ENCODE measurements at places on chromosomes 3 and 15. TPM values are rescaled to one million over a fixed set of nuclear protein-coding genes. Genes with fewer than 3 reads are reported as not detected.

- no peak for DNase-seq
These were observed 3.4 kb downstream of the AHSG start for GRCh38 chr3:186616299-186616617.

- no peak for DNase-seq
These were observed 204.2 kb downstream of the NFKBIZ start for GRCh38 chr3:102053375-102053989.

GRCh38 chr15:29849218-29849617 is 26.9 kb upstream of the TJP1 start:
- no peak for DNase-seq

DNA sequence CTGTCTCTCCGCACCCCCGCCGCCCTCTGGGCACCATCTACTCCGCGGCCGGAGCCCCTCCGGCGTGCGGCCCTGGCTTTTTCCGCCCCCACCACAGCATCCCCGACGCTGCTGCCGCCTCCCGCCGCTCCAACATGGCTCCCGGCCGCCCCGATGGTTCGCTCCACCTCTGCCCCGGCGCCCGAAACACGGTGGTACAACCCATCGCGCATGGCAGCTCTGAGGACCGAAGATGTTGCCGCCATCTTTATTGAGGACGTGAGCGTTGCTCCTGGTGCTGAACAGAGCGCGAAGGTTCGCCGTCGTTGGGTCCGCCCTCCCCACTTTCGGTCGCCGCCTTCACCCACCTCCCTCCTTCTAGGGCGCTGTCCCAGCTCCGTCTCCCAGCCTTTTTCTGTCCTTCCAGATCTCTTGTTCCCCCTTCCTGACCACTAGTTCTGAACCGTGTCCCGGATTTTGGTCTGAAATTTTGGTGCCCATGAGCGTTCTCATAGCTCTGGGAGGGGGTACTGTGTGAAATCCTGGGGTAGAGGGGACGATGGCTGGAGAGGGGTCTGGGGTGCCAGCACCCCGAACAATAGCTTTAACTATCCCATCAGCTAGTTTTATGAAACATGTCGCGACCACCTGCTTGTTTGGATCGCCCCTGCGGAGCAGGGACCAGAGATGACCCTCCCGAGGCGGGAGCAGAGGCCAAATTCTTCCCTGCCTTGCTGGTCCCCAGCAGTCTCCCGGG is at the start of gene CELSR3:
CELSR3 (minus strand) TSS at position 134 of the 736 bp plus-strand sequence. CDS start 252 bp downstream, outside the sequence.
- peak; percentile 57 for DNase-seq

GRCh38 chr15:79154483-79155135 is 64.0 kb upstream of the RASGRF1 start:
- no peak for DNase-seq

DNA sequence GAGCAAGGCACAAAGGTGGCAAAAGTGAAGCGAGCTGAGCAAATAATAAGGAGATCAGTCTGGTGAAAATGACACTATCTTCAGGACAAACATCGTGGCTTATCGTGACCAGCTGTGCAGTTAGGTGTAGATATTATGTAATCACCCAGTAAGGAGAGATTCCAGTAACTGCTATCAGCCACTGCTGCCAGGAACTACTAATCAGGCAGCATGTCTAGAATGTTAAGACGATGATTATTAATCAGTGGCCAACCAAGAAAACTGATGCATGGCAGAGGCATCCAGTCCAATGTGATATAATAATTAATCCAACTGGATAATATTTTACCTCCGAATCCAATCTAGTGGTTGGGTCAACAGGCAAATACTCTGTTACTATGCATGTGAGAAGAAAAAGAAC is 252.7 kb upstream of the ZPLD1 start:
- no peak for DNase-seq

GRCh38 chr15:50698101-50698500 is 11.5 kb upstream of the TRPM7 start:
- DNase-seq = no peak

GRCh38 chr3:31307131-31307785 is 225.5 kb upstream of the STT3B start:
- no peak for DNase-seq

- no peak for DNase-seq
These were observed 142.8 kb upstream of the TSC22D2 start for GRCh38 chr3:150265305-150265704.

GRCh38 chr15:68537506-68537905 is 41.3 kb upstream of the CORO2B start:
- DNase-seq = no peak

DNA sequence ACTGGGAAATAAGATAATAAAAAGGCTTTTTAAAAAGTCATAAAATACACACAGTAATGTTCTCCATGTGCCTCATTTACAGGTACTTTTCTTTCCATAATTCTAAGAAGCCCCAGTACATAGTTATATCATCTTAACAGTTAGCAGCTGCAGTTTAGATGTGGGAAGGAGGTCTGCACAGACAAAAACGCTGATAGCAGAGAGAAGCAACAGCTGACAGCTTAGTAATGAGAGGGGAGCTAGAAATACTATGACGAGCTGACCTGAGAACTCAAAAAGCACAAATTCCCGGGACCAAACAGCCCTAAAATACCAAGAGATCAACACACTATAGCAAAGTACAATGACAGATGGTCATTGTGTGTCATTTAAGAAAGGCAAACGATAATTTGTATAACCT is 36.7 kb upstream of the ARHGEF3 start:
- no peak for DNase-seq

DNA sequence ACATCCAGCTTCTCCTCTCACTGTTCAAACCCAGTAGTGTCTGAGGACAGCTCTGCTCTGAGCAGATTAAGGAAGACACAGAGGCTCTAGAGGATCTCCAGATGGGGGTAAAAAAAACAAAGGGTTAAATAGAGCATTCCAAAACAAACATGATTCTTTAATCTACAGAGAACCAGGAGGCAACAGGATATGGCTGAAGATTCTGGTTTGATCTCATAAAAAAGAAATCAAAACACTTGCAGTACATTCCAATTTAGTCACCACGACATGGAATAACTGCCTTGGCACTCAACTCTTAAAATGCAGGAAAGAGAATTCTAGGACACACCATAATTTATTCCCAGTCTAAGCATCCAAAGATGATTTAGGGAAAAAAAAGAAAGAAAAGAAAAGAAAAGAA is 32.0 kb downstream of the TM4SF4 start:
- DNase-seq = no peak

DNA sequence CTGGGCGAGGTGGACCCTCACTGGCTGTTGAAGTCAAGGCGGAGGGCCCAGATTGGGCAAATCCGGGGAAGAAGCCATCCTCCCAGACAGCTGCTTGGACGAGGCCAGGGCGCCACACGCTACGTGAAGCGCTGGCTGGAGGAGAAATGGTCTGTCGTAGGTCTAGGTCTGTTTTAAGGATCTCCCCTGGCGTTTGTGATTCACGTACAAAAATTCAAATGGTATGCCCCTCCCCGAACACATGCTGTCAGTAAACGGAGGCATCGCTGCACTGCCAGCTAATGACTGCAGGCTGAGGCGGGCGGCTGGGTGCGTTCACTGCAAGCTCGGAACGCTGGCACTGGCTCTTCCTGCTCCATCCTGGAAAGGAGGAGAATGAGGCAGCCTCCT is 69.9 kb downstream of the EPHB3 start:
- no peak for DNase-seq

DNA sequence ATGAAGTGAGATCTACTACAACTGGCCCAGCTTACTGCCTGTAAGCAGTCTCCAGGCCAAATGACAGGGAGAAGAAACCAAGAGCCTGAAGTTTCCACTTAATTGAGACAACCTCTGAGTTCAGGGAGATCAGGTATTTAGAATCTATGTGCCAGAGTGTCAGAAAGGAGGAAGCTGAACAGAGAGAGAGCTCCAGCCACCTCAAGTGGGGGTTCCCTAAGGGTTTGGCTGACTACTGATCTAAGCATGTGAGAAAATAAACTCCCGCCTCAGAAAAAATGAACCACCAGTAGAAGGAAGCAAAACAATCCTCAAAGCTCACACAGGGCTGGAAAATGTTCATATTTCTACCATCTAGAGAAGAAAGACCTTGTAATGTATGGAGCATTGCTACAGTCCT is 25.0 kb downstream of the ADAM10 start:
- no peak for DNase-seq

DNA sequence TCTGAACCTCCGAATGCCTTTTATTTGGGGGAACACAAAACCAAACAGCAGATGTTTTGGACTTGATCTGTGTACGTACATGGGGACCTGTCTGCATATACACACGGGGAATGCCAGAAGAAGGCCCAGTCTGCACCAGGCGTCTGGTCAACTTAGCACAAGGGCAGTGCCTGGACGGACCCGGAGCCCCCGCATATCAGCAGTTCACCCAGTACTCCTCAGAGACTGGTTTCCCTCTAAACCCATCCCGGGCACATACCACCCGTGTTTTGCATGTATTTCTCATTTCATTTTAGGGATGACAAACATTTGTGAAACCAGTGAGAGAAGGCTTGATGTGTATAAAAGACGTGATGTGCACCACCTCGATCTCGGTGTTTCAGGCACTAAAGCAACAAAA is 49.7 kb downstream of the KLHL25 start:
- DNase-seq = no peak

The CCDC39 gene
- total RNA-seq = 0.32 TPM

The SNX4 gene
- total RNA-seq = 35.7 TPM

The AHSG gene
- total RNA-seq = not detected

The GUCA1C gene
- total RNA-seq = not detected

The TTC23 gene
- total RNA-seq = 29.5 TPM

The SMCO1 gene
- not detected for total RNA-seq

The ARPIN gene
- 17.0 TPM for total RNA-seq

The FOXL2NB gene
- not detected for total RNA-seq

The CAND2 gene
- total RNA-seq = 1.8 TPM

The ACTC1 gene
- total RNA-seq = 0.15 TPM

The SERPINI2 gene
- 1.6 TPM for total RNA-seq
